Naive thymus-derived CD4-positive, alpha-beta T cell (primary cell): ENCODE measurements at places on chromosomes 16 and 17.
A peak's percentile ranks its signal among the peaks of the same experiment; 100 is the strongest.

- no peak for DNase-seq
Observed at GRCh38 chr16:69169051-69169450, 17.9 kb upstream of the SNTB2 start.

- no peak for DNase-seq
Observed at GRCh38 chr17:62704381-62704971, 77.0 kb downstream of the MRC2 start.

DNA sequence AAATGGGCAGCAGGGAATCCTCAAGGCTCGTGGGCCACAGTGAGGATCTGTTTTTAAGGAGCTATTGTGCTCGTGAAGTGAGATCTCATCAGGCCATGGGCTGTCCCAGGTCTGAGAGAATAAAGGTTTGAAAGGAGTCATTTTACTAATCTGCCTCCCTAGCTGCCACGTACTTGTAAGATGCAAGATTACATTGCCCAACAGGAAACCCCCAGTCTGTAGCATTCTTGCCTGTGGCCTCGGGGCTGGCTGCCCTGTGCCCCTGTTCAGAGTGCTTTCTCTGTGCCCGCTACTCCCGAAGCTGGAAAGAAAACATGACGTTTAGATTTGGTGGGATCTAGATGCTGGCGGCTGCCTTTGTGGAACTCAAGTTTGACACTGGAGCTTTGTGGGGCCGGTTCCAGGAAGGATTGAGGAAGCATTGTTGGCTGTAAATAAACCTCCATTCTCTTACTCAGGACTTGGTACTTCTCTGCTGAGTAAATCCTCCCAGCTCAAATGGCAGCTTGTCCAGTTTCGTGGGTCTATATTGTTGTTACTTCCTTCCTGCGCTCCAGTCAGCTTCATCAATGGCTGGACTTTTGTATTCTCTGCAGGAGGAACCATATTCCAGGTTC lies 21.2 kb downstream of the SAP30BP start:
- no peak for DNase-seq

GRCh38 chr16:24943471-24943870 lies 71.7 kb downstream of the ARHGAP17 start:
- DNase-seq: no peak

DNA sequence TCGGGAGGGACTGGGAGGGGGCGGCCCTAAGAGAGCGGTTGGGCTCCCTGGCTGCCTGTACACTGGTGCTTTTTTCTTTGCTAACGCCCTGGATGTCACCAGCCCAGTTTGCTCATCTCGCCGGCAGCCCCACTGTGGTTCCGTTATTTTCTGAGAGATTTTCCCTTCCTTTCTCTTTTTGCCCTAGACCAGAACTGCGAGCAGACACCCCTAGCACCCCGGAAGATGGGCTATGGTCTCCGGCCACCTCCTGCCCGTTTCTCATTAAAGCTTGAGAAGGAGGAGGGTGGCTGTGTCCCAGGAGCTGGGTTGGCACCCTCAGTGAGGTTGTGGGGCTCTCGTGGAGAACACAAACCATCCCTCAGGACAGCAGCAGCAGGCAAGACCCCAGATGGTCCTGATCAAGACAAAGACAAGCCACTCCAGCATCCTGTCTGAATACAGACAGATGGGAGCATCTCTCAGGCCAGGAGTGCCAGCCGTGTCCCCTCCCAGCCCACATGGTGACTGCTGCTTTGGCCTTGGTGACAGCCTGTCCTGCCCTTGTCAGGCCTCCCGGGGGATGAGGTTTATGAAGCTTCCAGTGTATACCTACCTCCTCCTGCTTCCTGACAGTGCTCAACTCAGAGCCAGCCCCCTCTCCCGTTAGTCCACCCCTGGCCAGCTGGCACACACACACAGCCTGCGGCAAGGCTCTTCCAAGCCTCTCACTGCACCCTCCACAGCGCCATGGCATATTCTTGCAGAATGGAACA lies 77.2 kb downstream of the KCNJ12 start:
- no peak for DNase-seq

- no peak for DNase-seq
Observed at GRCh38 chr16:82363026-82363816, 193.2 kb upstream of the MPHOSPH6 start.

DNA sequence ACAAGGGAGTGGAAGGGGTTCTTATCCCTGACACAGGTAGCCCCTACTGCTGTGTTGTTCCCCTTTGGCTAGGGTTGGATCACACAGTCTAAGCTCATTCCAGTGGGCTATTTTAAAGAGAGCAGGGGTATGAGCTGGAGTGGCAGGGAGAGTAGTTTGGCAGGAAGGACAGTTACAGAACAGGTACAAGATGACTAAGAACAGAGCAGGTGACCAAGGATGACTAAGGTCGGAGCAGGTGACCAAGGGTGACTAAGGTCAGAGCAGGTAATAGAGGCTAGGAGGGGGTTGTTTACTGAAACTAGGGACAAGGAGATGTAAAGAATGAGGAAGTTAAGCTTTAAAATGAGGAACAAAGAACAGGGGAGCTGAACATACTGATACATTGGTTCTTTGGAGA lies 58.8 kb downstream of the UTP18 start:
- DNase-seq: no peak

DNA sequence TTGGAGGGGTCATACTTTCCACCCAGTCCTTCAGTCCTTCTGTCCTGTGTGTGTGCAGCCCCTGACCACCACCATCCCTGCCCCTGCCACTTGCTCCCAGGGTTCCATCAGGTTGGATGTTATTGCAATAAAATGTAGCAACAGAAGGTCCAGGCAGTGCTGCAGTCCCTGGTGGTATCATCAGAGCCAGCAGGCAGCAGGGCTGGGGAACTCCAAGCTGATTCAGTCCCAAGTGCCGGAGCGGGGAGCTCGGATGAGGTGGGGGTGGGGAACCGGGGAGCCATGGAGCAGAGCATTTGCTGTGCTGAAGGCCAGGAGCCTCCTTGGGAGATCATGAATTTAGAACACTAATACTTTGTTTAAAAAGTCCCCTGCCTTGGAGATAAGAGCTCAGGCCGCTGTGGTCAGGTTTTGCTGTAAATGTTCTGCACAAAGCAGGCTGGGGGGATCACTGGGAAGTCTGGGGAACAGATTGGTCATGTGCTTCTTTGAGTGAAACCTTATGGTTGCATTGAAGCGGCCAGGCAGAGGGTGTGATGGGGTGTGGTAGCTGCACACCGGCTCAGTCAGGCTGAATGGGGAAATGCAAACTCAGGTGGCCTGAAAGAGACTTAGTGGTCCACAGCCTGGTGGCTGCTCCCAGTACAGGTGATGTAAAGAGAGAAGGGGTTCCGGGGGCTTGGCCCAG lies 225.9 kb downstream of the SEC14L1 start:
- DNase-seq: no peak

- no peak for DNase-seq
Observed at GRCh38 chr17:51335883-51336822, 75.8 kb downstream of the UTP18 start.

DNA sequence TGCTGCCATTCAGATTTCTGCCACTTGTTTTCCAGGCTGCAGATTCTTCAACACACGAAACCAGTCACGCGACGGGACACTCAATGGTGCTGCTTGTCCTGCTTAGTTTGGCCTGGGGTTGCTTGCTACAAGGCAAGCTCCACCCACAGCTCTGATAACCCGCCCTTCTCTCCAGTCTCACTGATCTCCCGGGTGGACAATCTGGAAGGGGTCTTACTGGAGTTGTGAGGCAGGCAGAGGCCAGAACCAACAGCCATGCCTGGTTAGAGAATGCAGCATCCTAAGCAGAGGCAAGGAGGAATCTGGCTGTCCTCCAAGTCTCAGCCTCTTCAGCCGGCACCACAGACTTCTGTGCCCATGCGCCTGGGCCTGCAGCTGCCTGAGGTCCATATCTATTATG lies 119.1 kb downstream of the KCNJ12 start:
- no peak for DNase-seq

DNA sequence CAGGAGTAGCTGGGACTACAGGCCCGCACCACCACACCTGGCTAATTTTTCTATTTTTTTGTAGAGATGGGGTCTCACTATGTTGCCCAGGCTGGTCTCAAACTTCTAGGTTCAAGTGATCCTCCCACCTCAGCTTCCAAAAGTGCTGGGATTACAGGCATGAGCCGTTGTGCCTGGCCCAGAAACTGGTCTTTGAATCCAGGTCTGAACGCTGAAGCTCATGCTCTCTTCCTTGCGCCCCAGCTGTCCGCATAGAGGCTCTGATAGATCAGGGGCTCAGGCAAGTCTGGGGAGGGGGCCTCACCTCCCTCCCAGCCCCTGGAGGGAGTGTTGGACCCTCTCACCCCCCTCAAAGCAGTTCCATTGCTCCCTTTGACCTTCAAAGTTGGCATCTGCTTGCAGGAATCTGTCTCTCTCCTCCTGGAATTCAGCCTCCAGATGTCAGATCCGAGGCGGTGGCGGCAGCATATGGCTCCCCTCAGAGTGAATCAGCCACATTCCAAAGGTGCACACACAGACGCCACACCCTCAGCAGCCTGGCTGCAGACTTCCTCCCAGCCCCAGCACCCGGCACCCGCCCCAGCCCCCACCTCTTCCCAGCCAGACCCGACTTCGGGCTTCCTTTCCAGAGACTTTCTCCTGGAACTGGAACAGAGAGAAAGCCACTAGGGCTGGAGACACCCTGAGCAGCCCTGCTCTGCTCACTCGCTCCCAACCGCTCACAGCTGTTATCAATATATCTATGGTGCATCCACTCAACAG lies 16.9 kb upstream of the GLIS2 start:
- DNase-seq: no peak

- DNase-seq: peak; percentile 88
Observed at GRCh38 chr16:66751303-66751991, at the start of gene DYNC1LI2. Gene DYNC1LI2 (minus strand): TSS chr16:66751609. CDS start chr16:66751591, 18 bp downstream.

- DNase-seq: no peak
Observed at GRCh38 chr17:55448681-55449080, 27.0 kb upstream of the MMD start.

DNA sequence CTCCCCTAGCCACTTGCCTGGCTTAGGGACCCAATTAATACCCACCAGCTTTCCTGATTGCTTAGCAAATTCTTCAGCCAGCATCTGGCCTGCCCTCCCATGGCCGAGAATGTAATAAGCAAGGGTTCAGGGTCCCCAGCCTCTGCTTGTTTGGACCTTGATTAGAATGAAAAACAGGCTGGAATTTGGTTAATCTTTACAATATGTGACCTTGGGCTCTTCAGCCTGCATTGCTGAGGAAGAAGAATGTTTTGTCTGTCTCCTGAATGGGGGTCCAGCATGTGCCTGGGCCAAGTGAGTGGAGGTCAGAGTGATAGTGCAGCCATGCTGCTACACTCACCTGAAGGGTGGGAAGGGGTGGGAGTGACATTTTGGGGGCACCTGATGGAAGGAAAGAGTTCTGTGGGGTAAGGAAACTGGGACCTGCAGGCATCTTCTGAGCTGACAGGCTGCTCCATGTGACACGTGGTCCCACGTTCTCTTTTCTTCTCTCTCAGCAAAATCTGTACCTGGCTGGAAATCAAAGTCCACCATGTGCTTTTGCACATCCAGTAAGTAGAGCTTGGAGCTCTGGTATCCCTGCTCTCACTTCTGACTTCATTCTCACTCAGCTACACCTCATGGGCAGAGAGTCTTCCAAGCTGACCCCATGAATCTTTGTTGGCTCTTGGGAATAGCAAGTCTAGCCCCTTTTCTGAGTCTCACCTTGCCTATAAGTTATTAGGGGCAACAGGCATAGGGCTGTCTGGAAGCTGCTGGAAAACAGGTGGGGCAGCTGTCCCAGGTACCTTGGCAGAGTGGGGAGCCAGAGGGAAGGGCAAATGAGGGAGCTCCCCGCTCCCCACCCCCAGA lies 5.3 kb downstream of the TMEM106A start:
- no peak for DNase-seq

GRCh38 chr16:35559911-35560636 lies 2100.7 kb downstream of the TP53TG3F start:
- no peak for DNase-seq

DNA sequence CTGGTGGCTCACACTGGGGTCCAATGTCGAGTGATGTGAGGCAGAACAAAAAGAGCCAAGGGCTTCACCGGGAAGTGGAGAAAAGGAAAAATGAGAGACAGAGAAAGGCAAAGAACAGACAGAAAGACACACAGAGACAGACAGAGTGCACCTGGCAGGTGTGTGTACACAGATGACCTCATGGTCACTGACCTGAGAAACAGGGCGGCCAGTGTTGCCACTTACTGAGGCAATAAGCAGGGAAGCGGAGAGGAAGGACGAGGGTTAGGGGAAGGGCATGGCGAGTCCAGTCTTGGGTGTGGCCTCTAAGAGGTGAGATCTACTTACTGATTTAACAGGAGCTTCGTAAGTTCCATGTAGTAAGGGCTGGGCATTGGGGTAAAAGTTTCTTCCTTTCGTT lies 7.5 kb downstream of the GINS2 start:
- DNase-seq: no peak

DNA sequence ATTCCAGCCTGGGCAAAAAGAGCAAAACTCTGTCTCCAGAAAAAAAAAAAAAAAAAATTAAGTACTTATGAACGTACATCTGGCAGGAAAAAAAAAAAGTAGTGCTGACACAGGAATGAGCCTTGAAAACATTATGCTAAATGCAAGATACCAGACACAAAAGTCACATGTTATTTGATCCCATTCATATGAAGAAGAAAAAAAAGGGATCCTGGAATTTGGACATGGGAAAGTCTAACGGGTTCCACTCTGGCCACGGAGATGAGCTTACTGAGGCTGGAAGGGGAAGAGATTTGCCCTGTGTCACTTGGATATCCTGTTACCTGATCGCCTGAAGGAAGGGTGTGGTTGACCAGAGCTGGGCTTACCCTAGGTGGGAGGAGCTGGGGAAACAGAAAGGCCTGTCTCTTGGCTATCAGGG lies 251.9 kb downstream of the PARN start:
- DNase-seq: no peak

DNA sequence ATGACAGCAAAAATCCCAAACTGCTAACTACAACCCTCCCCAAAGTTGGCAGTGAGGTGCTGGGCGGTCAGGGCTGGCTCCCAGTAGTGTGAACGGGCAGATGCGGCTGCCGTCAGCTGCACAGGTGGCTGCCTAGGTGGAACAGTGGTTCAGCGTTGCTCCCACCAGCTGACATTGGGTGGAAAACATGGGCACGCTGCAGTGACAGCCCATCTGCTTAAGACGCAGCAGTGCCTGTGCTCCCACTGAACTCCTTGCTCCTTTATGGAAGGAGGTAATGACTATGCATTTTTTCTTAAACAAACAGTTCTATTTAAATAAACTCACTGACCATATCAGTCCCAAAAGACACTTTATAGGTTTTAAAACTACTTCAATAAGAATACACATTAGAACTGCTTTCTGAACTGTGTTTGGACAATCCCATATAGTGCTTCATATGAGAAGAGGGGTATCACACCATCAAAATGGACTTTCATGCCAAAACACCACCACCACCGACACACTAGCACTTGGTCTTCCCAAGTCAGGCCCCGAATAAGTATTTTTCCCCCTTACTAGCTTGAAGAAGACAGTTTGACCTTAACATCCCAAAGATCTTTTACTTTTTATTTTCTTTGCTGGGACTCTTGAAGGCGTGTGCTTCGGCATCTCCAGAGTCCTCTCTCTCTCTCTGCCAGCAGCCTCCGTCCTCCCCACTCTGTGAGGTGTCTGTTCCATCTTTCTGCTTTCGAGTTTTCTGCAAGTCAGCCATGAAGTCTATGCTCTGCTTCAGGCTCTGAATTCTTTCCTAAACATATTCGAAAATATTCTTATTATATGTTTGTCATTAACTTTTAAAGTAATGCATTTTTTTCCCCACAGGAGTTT lies 34.4 kb downstream of the BRD7 start:
- no peak for DNase-seq

- no peak for DNase-seq
Observed at GRCh38 chr17:56624309-56624708, 30.8 kb downstream of the NOG start.
